ENCODE measurements at places on chromosomes 12 and 14.

GRCh38 chr14:88990856-88991255, 166.4 kb downstream of the TTC8 start:
- DNase-seq, result no peak

- no peak for DNase-seq
Observed at GRCh38 chr14:66133666-66134065, 352.5 kb upstream of the CCDC196 start.

DNA sequence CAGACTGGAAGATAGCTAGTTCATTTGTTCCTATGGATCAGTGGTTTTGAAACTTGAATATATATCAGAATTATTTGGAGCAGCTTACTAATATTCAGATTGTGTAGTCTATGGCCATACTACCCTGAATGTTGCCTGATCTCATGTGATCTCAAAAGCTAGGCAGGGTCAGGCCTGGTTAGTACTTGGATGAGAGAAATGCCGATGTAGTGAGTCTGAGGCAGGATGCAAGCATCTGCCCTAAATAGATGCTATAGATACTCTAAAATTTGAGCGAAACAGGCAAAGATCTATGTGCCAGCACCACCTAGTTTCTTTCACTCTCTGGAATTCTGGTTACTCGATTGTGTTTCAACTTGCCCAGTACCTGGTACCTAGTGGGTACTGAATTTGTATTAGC, 40.9 kb downstream of the FRMD6 start:
- DNase-seq, result no peak

- DNase-seq, result no peak
Observed at GRCh38 chr14:30142216-30142615, 214.6 kb upstream of the PRKD1 start.

DNA sequence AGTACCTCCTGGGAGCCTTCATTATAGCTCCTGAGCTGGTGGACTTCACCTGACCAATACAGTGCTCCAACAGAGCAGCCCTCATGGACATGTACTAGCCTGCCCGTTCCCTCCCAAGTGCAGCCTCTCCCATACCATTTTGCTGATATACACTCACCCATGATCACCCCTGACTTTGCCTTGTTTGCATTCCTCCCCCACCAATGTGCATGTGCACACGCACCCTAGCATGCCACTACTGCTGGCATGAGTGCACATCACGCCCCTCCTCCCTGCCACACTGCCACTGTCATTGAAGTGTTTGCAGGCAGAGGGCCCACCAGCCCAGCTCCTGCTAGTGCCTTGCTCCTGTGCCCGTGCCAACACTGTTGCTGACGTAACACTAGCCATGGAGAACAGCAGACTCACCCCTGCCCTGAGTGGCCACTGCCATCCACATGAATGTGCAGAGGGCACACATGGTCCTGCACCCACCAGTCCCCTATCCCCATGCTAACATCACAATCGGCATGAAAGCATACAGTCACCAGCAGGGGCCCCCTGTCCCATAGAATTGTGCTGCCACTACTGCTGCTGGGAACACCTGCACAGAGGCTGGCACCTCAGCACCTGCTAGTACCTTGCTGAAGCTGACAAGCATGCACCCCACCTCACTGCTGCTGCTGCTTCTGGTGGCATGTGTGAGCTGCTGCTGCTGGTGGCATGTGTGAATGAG, 110.3 kb downstream of the SINHCAF start:
- no peak for DNase-seq

DNA sequence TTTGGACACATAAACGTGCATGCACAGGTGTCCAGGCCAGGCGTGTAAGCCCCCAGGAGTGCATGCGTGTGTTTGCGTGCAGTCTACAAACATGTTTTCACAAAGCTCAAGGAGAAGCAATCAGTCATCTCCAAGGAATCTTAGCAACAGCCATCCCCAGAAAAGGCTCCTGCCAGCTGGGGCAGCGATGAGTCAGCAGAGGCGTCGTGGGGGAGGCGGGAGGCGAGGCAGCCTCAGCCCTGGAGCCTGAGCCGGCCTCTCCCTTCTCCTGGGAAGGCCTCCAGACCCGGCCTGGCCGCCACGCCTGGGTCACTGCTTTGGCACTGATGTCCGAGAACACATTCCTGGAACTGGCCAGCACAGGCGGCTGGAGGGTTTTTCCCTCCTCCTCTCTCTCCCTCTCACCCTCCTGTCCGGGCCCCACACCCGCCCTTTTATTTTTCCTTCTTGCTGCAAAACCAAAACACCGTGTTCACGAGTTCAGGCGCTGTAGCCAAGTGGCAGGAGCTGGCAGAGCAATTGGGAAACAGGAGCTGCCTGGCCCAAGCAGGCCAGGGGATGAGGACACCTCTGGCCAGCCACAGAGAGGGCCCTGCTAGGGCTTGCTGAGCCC, 92.7 kb downstream of the LRRC74A start:
- DNase-seq, result no peak

DNA sequence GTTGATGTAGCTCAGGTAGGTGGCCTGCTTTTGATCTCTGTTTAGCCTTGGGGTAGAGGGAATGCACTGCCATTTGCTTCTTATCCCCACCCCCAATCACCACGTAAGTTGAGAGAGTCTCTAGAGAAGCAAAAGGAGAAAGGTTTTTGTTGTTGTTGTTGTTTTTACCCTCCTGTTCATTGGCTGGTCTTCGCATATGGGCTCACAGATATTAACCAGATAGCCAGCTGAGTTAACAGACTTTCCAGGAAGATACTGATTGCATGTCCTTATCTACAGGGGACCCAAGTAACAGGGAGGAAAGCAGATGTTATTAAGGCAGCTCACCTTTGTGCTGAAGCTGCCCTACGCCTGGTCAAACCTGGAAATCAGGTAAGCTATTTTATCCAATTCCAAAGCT, 2.9 kb downstream of the PA2G4 start:
- DNase-seq, result no peak

- no peak for DNase-seq
Observed at GRCh38 chr12:28360253-28360652, 170.0 kb downstream of the CCDC91 start.

DNA sequence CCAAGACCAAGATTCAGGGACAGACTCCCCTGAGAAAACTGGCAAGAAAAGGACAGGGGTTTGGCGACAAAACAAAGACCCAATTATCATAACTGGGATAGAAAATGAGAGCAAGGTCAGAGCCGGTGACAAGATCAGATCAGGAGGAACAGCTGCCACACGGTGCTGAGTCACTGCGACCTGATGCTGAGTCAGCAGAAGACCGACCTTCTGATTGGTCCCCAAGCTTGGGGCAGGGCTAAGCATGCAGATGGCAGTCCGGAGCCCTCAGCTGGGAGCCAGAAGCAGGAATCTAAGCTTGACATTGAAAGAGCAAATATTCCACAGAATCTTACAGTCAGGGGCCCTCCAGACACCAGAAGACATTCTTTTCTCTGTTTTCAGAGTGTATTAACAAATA, 19.1 kb upstream of the ARMH4 start:
- DNase-seq, result no peak

GRCh38 chr12:89983622-89984021, 275.0 kb upstream of the ATP2B1 start:
- no peak for DNase-seq

GRCh38 chr12:120925740-120926563, 21.8 kb upstream of the SPPL3 start:
- DNase-seq, result no peak

DNA sequence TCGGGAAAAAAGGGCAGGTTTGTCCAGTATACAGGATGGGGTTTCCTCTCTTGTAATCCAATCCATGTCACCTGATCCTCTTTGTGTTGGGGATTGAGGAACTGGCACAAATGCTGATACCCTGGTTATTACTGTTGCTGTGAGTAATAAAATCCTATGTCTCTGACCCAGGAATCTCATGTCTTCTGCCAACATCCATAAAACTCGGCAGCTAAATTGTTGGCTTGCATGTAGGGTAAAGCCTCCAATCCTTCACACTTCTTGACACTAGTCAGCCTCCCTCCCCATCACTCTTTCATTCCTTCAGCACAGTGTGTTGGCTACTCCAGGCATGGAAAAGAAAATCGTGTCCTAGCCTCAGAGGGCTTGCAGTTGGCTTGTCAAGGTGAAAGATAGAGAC, 9.2 kb upstream of the NOS1 start:
- DNase-seq, result no peak

GRCh38 chr14:73173092-73173735, 36.9 kb downstream of the PSEN1 start:
- DNase-seq, result no peak

GRCh38 chr12:50074936-50075807, 10.0 kb upstream of the SMARCD1 start:
- DNase-seq, result peak; percentile 60

- no peak for DNase-seq
Observed at GRCh38 chr14:101130861-101131260, 227.3 kb upstream of the RTL1 start.

DNA sequence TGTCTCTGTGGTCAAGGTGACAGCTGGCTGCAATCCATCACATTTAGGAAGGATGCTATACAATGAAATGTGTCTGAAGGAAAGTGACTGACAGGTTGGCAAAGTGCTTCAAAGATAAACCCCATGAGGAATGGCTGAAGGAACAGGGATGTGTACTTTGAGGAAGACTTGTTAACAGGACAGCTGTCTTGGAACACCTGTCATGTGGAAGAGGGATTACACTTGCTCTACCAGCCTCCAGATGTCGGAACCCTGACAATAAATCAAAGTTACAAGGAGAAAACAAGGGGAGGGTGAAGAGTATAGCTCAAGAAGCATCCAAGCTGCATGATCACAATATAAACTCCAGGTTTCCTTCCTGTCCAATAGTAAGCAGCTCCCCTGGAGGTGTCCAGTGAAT, 147.8 kb upstream of the TMCC3 start:
- DNase-seq, result no peak

DNA sequence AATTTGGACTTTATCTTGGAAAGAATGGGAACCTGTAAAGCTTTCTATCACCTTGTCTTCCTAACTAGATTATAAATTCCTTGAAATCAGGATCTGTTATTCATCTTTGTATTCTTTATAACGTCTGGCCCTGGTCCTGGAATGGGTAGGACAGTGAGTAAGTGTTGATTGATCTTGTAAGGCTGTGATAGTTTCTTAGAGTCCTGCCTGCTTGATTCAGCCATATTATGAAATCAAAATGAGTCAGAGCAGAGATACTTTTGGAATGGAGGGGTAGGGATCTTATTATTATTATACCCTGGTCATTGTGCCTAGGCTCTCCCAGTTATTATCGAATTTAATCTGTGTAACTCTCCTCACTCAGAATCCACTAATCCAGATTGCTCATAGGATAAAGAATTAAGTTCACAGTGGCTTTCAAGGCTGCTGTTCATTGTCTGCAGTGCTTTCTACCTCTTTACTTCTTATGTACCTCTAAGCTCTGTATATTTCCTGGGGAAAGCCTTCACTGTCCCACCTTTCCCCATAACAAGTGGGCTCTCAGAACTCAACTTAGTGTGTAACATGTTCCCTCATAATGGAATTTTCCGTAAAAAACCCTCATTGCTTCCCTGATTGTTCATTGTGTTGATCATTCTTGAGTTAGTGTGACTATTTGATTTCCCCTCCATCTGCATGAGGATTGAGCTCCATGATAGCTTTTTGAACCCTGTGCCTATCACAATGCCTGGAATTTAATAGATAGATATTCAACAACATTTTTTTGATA, 93.3 kb downstream of the DAAM1 start:
- DNase-seq, result no peak

- DNase-seq, result no peak
Observed at GRCh38 chr12:39343665-39344064, 99.3 kb downstream of the KIF21A start.

DNA sequence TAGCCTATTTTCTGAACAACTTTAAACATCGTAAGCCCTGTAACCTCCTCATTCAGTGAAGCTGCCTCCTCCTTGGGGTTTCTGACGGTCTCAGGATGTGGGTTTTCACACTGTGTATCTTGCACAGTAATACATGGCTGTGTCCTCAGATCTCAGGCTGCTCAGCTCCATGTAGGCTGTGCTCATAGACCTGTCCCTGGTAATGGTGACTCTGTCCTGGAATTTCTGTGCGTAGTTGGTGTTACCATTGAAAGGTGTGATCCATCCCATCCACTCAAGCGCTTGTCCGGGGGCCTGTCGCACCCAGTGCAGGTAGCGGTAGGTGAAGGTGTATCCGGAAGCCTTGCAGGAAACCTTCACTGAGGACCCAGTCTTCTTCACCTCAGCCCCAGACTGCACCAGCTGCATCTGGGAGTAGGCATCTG, 980.5 kb downstream of the TMEM121 start:
- no peak for DNase-seq

- no peak for DNase-seq
Observed at GRCh38 chr14:91246051-91246852, 1.7 kb upstream of the GPR68 start.

GRCh38 chr14:103546652-103547454, 15.6 kb downstream of the BAG5 start:
- peak; percentile 97 for DNase-seq

- no peak for DNase-seq
Observed at GRCh38 chr12:90048918-90049317, 340.3 kb upstream of the ATP2B1 start.

- DNase-seq, result no peak
Observed at GRCh38 chr14:99699085-99699760, 15.1 kb downstream of the CYP46A1 start.

GRCh38 chr12:28966046-28966780, 182.9 kb upstream of the FAR2 start:
- no peak for DNase-seq

DNA sequence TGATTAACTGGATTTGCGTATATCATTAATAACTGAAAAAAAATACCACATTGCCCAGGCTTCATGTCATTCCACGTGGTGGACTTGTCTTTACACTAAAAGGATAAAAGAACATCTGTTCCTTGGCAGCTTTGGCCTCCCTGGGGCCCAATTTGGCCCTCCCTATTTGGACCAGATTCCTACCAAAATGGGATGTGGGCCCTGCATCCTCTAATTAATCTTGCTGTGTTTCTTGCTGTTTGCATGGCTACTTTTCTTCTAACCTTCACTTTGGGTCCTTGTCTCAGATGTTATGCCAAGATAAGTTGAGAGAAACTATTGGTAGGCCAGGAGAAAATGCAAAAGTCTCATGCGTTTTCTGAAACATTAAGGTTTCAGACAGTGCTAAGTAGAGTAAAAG, 57.5 kb downstream of the PTHLH start:
- DNase-seq, result no peak

GRCh38 chr14:57999471-57999870, 133.6 kb upstream of the SLC35F4 start:
- no peak for DNase-seq

DNA sequence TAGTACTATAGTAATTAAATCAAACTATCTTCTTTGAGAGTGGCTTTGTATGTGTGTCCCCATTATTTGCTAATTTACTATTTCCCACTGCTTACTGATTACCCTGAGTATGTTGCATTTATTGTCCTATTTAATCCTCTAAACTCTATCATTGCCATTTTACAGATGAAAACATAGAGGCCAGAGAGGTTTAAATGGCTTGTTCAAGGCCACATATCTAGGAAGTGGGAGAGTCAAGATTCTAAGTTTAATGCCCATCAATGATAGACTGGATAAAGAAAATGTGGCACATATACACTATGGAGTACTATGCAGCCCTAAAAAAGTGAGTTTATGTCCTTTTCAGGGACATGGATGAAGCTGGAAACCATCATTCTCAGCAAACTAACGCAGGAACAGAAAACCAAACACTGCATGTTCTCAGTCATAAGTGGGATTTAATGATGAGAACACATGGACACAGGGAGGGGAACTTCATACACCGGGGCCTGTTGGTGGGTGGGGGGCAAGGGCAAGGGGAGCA, 419.7 kb downstream of the ZFP36L1 start:
- no peak for DNase-seq

Data from D721Med (cell line).